CD8-positive, alpha-beta T cell (primary cell): ENCODE measurements at places on chromosomes 12 and 14. TPM values are rescaled to one million over a fixed set of nuclear protein-coding genes. Genes with fewer than 3 reads are reported as not detected.

TTC6 gene
- not detected for total RNA-seq

ANKS1B gene
- total RNA-seq = not detected

SLC6A12 gene
- total RNA-seq = not detected

NCOR2 gene
- total RNA-seq = 97.8 TPM

KRT6B gene
- not detected for total RNA-seq

TPPP2 gene
- not detected for total RNA-seq

FAIM2 gene
- total RNA-seq = not detected

MANSC4 gene
- total RNA-seq = not detected

STAC3 gene
- total RNA-seq = 1.5 TPM

DDN gene
- total RNA-seq = 1.3 TPM

METTL25 gene
- 14.5 TPM for total RNA-seq

FSCB gene
- total RNA-seq = not detected

ACSS3 gene
- not detected for total RNA-seq

MORN3 gene
- 6.7 TPM for total RNA-seq

PIK3C2G gene
- not detected for total RNA-seq

SPPL3 gene
- total RNA-seq = 42.9 TPM

SPIC gene
- total RNA-seq = not detected

ANKRD33 gene
- not detected for total RNA-seq

GLIPR1L1 gene
- total RNA-seq = not detected

NPAS3 gene
- not detected for total RNA-seq

RNF212B gene
- not detected for total RNA-seq

STRAP gene
- total RNA-seq = 180 TPM

SOAT2 gene
- 2.5 TPM for total RNA-seq

TRMT61A gene
- total RNA-seq = 10.9 TPM

PSME2 gene
- 91.0 TPM for total RNA-seq

SLC4A8 gene
- total RNA-seq = 1.5 TPM

JPH4 gene
- total RNA-seq = not detected

TROAP gene
- 0.49 TPM for total RNA-seq

IL31 gene
- not detected for total RNA-seq

TAS2R14 gene
- total RNA-seq = 0.90 TPM

ASCL4 gene
- not detected for total RNA-seq

LIN7A gene
- not detected for total RNA-seq

TRIM9 gene
- total RNA-seq = 0.64 TPM

BAG5 gene
- total RNA-seq = 46.3 TPM

LGR5 gene
- total RNA-seq = not detected

CYP27B1 gene
- 2.0 TPM for total RNA-seq

ITGA7 gene
- 1.0 TPM for total RNA-seq

CLEC7A gene
- not detected for total RNA-seq
